Fibroblast of skin of back (primary cell): ENCODE measurements at places on chromosomes 2 and 18.

DNA sequence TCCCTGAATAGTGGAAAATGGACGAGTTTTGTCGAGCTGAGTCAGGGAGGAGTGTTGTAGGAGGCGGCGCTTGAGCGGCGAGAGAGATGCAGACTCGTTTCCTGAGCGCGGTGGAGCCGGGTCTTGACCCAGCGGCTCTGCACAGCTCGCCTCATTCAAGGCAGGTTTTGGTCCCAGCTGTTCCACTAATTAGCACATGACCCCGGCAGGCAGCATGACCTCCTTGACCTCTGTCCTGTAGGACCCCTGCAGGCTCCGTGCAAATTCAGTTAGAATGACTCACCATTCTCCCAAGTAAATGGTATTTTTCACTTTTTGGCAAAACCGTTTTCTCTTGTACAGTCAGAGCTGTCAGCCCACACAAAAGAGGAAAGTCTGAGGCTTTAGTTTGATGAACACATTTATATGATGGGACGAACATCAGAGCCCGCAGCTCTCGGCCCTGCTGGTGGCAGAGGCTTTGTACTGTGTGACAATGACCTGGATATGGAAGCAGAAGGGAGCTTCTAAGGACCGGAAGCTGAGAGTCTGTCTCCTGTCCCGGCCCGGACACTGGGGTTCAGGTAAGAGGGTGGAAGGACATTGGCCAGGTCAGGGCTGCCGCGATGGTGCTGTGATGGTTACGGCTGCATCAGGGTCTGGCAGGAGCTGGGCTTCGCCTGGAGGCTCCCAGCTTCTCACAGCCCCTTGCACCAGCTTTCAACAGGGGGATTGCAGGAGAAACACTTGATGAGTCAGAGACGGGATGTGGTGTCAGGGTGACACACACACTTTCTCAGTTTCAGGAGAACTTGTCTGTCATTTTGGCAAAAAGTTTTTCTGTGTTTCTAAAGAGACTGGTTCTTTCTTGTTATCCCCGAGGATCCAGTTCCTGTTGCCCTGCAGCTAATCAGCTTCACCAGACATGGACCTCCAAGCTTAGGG, 29.9 kb upstream of the ALKAL2 start:
- DNase-seq = peak; percentile 64

GRCh38 chr2:2456721-2457120, 125.6 kb upstream of the MYT1L start:
- DNase-seq = peak; percentile 82

DNA sequence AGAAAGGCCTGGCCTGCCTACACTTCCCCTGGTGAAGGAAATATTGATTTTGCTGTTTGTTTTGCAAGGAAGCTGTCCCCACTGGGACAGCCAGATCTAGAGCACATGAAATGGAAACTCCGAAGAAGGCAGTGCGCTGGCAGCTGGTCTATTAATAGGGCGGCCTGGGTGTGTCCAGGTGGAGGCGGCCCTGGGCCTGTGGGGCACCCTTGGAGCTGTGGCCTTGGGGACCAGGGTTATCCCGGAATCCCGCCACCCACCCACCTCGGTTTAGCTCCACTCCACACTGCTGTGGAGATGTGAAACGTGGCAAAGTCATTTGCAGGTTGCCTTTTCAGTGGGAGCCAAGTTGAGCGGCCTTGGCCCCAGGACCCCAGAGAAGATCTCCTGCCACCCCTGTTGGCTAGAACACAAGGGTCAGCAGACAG, 204.3 kb downstream of the KLHL29 start:
- DNase-seq = no peak

- no peak for DNase-seq
These were observed 56.8 kb upstream of the PMAIP1 start for GRCh38 chr18:59842947-59843346.

DNA sequence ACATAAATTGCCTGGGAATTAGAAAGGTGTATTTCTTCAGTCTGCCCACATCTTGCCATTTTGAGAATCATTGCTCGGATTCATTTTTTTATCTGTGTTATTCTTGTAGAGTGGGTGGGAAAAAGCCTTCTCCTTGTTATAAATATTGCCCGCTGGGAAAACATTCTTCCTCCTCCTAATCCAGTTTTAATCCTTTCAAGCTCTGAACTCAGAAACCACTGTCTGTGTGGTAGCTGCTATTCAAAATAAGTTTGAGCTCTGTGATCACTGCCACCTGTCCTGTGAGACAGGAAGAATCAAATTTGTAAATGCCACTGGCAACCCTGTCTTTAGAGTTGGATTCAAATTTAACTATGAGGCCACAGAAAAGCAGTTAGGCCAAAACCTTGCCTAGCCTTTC, 1875.2 kb upstream of the PIK3C3 start:
- DNase-seq = no peak
